Activated T-helper 17 cell treated with anti-CD3 and anti-CD28 coated beads, Interleukin-2, amount 50 U/mL, for 72 hours (primary cell): ENCODE measurements at places on chromosomes 4 and X. TPM values are rescaled to one million over a fixed set of nuclear protein-coding genes. Genes with fewer than 3 reads are reported as not detected.

PDHA2 gene
- not detected for total RNA-seq

- H3K27ac ChIP-seq, result no peak overlapping the region
- no peak for ATAC-seq
- H3K4me1 ChIP-seq, result no peaks in the 10 kb centered on the region
- H3K4me3 ChIP-seq, result no peak overlapping the region
- H3K27me3 ChIP-seq, result no peaks in the 10 kb centered on the region
These were observed 12.4 kb downstream of the SMIM14 start for GRCh38 chr4:39626261-39626660.

CT45A1 gene
- not detected for total RNA-seq

- no peak overlapping the region for H3K27ac ChIP-seq
- H3K4me1 ChIP-seq, result peaks cover 8% of the 10 kb centered on the region
These were observed 37.7 kb upstream of the NUDT6 start for GRCh38 chr4:122959981-122960610.

DNA sequence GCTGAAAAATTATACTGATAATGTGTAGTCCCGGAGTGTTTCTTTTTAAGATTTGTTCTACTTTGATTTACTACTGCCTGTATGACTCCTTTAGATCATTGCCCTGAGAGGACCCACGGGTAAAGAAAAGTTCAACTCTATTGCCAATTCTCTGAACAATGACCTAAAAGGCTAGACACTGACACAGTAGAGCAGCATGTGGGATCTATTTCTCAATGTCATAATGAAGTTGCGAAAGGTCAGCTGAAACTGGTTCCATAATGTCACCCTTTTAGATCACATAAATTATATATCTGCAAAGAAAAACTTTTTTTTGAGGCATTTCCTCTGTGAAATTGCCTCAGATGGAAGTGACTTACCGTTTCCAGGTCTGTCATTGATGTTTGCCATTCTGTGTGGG is 67.4 kb downstream of the GLRB start:
- no peaks in the 10 kb centered on the region for H3K4me1 ChIP-seq
- ATAC-seq, result no peak
- H3K4me3 ChIP-seq, result no peak overlapping the region
- H3K27me3 ChIP-seq, result no peaks in the 10 kb centered on the region
- no peaks in the 10 kb centered on the region for H3K36me3 ChIP-seq
- no peak overlapping the region for H3K27ac ChIP-seq

DNA sequence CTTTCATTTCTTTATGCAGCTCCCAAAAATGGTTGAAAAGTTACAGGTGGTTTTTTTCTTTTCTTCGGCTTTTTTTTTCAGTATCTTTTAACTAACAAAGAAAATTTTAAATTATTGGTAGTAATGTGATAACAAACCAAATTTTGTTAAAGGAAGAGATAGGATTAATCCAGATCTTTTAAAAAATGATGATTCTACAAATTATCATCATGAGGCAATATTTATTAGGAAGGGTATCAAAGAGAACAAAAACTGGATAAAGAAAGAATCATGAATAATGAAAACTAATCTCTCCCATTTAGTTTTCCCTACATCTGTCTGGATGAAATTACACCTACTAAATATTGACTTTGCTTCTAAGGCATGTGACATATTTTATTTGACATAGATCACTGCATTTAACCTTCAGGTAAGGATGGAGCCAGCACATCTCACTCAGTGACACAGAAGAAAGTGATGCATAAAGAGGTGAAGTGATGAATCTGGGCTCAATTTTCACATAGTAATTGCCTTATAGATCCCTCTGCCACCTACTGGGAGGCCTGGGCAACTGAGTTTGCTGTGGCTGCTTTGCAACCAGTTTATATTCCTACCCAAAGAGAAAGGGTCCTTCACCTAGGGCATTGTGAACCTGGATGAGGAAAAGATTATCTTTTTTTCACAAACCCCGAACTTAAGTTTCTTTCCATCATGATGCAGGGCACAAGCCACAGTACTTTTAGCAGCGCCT is 155.6 kb downstream of the HNRNPD start:
- H3K4me3 ChIP-seq, result no peak overlapping the region
- no peak for ATAC-seq
- H3K4me1 ChIP-seq, result peaks cover 11% of the 10 kb centered on the region
- H3K27me3 ChIP-seq, result no peaks in the 10 kb centered on the region
- no peak overlapping the region for H3K27ac ChIP-seq

- no peaks in the 10 kb centered on the region for H3K27me3 ChIP-seq
- no peaks in the 10 kb centered on the region for H3K4me1 ChIP-seq
- ATAC-seq, result no peak
- H3K4me3 ChIP-seq, result no peak overlapping the region
- no peaks in the 10 kb centered on the region for H3K36me3 ChIP-seq
- H3K27ac ChIP-seq, result no peak overlapping the region
These were observed 175.1 kb downstream of the PARM1 start for GRCh38 chr4:75107755-75108612.

DNA sequence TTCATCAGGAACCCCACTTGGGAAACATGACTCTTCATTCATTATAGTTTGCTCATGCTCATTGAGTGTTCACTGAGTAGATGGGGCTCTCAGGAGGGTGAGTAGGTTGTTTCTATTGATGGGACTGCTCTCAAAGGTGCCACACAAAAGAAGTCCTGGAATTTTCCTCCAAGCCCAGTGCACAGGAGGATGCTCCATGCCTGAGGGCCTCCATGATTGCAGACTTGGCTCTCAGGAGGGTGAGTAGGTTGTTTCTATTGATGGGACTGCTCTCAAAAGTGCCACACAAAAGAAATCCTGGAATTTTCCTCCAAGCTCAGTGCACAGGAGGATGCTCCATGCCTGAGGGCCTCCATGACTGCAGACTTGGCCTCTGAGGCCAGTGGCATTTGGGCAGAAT is 108.5 kb downstream of the ZNF674 start:
- H3K4me3 ChIP-seq, result no peak overlapping the region
- H3K36me3 ChIP-seq, result no peaks in the 10 kb centered on the region
- no peaks in the 10 kb centered on the region for H3K27me3 ChIP-seq
- H3K27ac ChIP-seq, result no peak overlapping the region

UGDH gene
- total RNA-seq, result 31.3 TPM

PPP4R3C gene
- not detected for total RNA-seq

- no peak for ATAC-seq
- no peak overlapping the region for H3K27ac ChIP-seq
- H3K27me3 ChIP-seq, result no peaks in the 10 kb centered on the region
- no peaks in the 10 kb centered on the region for H3K4me1 ChIP-seq
- no peaks in the 10 kb centered on the region for H3K36me3 ChIP-seq
- no peak overlapping the region for H3K4me3 ChIP-seq
These were observed 1545.4 kb upstream of the PCDH10 start for GRCh38 chr4:131603705-131604104.

- no peaks in the 10 kb centered on the region for H3K4me1 ChIP-seq
- H3K4me3 ChIP-seq, result no peak overlapping the region
- H3K27ac ChIP-seq, result no peak overlapping the region
- H3K27me3 ChIP-seq, result no peaks in the 10 kb centered on the region
- H3K36me3 ChIP-seq, result no peaks in the 10 kb centered on the region
These were observed 281.3 kb upstream of the ANKRD50 start for GRCh38 chr4:124993838-124994237.

LIN54 gene
- total RNA-seq, result 19.3 TPM

- no peaks in the 10 kb centered on the region for H3K36me3 ChIP-seq
- no peaks in the 10 kb centered on the region for H3K4me1 ChIP-seq
- H3K27me3 ChIP-seq, result no peaks in the 10 kb centered on the region
- no peak overlapping the region for H3K27ac ChIP-seq
These were observed 66.4 kb downstream of the HPRT1 start for GRCh38 chrX:134526399-134526798.

DNA sequence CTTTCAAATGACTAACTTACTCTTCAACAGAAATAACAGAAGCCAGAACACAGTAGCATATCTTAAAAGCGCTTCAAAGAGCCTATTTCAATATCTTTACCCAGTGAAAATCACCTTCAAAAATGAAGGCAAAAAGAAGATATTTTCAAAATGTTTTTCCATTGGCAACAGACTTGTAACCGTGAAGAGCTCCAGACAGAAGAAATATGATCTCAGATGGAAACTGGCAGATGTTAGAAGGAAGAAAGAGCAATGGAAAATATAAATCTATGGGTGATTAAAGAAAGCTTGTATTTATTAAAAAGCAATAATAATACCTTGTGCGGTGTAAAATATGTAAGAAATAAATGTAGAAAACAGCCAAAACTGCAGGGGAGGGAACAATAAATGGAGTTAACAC is 35.7 kb downstream of the PRKG2 start:
- H3K36me3 ChIP-seq, result no peaks in the 10 kb centered on the region
- H3K27me3 ChIP-seq, result peaks cover 6% of the 10 kb centered on the region
- no peak overlapping the region for H3K27ac ChIP-seq
- no peak for ATAC-seq
- no peaks in the 10 kb centered on the region for H3K4me1 ChIP-seq
- no peak overlapping the region for H3K4me3 ChIP-seq

GRCh38 chrX:48897157-48897624 is 377 bp downstream of the TIMM17B start:
- H3K27ac ChIP-seq, result peak overlapping the region; percentile 94
- H3K27me3 ChIP-seq, result no peaks in the 10 kb centered on the region
- peaks cover 6% of the 10 kb centered on the region for H3K4me1 ChIP-seq

DNA sequence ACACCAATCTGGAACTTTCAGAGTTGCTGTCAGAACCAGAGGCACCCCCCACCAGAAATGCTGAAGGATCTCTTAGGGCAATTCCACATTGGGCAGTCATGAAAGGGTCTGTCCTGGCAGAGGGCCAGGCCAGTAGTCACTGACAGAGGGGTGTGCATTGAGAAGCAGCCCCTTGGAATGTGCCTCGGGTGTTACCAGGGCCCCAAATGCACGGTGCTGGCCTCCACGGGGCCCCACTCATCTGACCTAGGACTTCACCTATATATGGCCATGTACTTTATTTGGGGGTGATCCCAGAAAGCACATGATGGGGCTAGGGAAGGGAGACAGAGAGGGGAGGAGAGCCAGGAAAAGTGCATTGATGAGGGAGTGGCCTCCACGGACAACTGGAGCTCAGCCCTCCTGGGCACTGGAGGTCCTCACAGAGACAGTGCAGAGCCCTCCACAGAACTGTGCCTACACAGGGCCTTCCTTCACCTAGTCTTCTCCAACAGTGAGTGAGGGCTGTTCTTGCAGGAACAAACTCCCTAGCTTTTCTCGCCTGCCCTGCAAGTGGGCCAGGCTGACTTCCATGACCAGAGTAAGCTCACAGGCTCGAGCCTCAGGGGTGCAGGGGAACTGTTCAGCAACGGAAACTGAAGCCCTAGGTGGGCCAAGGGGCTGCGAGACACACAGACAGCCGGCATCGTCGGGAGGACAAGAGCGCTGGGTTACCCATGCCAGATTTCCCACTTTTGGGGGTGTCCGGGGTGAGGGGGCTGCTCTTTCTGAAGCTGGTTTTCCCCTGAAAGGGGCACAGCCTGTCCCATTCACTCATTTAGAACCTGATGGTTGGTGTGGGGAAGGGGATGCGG is 136.2 kb downstream of the HMX1 start:
- H3K4me1 ChIP-seq, result no peaks in the 10 kb centered on the region
- H3K27ac ChIP-seq, result no peak overlapping the region
- no peaks in the 10 kb centered on the region for H3K36me3 ChIP-seq

MTNR1A gene
- total RNA-seq, result not detected

GPR101 gene
- total RNA-seq, result not detected

DNA sequence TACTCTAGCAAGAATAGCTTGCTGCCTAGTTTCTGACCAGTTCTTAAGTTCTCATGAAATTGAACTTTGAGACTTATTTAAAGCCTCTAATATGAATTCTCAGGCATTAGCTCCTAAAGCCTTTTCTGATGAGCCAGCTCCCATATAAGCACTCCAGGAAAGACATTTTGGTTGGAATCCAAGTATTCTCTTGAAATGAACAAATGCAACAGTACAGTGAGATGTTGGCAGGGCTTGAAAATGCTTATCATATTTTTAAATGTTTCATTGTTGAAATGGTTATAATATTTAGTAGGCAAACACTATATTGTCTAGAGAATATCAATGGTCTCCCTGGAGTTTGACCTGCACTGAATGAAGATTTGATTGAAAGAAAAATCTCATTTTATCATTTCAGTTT is 240.3 kb downstream of the ANK2 start:
- no peaks in the 10 kb centered on the region for H3K36me3 ChIP-seq
- no peaks in the 10 kb centered on the region for H3K4me1 ChIP-seq
- H3K4me3 ChIP-seq, result no peak overlapping the region
- no peak overlapping the region for H3K27ac ChIP-seq
- H3K27me3 ChIP-seq, result peaks cover 7% of the 10 kb centered on the region

USO1 gene
- total RNA-seq, result 66.0 TPM

DNA sequence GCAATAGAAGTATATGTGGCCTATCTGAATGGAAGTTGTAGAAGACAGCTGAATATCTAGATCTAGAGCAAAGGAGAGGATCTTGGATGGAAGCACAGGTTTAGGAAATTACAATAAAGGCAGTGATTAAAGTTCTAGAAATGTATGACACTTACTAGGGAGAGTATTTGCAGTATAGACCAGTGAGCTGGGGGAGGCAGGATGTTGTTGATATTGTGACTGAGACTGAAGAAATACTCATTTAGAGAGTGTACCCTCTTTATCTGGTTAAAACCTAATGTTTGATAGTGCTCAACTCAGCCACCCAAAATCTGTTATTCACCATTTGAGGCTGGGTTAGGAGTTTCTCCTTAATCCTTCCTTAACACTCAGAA is 439.5 kb downstream of the GRXCR1 start:
- ATAC-seq, result no peak
- H3K27me3 ChIP-seq, result no peaks in the 10 kb centered on the region
- H3K4me1 ChIP-seq, result no peaks in the 10 kb centered on the region
- no peak overlapping the region for H3K4me3 ChIP-seq
- no peak overlapping the region for H3K27ac ChIP-seq

- H3K27ac ChIP-seq, result peak overlapping the region; percentile 99
- H3K27me3 ChIP-seq, result no peaks in the 10 kb centered on the region
- H3K4me3 ChIP-seq, result peak overlapping the region; percentile 97
- H3K36me3 ChIP-seq, result peaks cover 64% of the 10 kb centered on the region
- no peak for ATAC-seq
These were observed 686 bp downstream of the FIP1L1 start for GRCh38 chr4:53378171-53378482.

- H3K27me3 ChIP-seq, result no peaks in the 10 kb centered on the region
- H3K4me1 ChIP-seq, result no peaks in the 10 kb centered on the region
- H3K36me3 ChIP-seq, result peaks cover 72% of the 10 kb centered on the region
- no peak overlapping the region for H3K4me3 ChIP-seq
These were observed 11.0 kb upstream of the ERAS start for GRCh38 chrX:48815266-48815665.

DNA sequence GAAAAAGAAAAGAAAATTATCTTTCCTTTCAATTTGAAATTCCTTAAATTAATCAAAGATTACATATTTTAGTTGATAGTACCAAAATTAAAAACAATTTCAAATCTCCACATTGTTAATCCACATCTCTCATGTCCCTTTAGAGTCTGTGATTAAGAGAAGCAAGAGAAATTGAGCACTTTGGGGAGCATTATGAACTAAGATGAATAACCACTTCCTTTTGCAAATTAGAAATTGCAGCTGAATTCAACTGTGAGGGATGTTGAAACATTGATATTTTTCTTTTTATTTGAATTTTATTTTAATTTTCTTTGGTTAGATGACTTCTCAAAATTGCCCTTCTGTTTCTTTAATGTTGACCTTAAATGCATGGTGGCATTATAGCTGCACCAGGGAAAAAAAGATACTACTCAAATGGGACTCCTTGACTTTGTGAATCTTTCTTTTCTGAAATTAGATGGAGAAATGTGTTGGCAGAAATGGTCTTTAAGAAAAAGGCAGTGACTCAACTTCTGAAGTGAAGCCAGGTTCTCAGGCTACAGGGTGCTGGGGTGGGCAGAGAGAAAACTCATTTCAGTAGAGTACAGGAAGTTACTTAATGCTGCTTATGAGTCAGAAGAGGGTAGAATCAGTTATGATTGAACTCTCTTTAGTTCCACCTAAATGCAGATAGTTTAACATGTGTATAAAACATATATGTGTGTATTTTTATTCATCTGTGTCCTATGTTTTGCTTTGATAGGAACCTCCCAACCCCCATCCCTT is 92.0 kb upstream of the TNIP3 start:
- peak overlapping the region; percentile 78 for H3K4me3 ChIP-seq
- no peaks in the 10 kb centered on the region for H3K36me3 ChIP-seq
- ATAC-seq, result peak; percentile 94
- H3K27me3 ChIP-seq, result no peaks in the 10 kb centered on the region
- H3K27ac ChIP-seq, result peak overlapping the region; percentile 93
